ENCODE measurements at places on chromosomes 5 and 9.

- no peak for DNase-seq
Measured at GRCh38 chr9:121912812-121913627, 180.1 kb downstream of the TTLL11 start.

DNA sequence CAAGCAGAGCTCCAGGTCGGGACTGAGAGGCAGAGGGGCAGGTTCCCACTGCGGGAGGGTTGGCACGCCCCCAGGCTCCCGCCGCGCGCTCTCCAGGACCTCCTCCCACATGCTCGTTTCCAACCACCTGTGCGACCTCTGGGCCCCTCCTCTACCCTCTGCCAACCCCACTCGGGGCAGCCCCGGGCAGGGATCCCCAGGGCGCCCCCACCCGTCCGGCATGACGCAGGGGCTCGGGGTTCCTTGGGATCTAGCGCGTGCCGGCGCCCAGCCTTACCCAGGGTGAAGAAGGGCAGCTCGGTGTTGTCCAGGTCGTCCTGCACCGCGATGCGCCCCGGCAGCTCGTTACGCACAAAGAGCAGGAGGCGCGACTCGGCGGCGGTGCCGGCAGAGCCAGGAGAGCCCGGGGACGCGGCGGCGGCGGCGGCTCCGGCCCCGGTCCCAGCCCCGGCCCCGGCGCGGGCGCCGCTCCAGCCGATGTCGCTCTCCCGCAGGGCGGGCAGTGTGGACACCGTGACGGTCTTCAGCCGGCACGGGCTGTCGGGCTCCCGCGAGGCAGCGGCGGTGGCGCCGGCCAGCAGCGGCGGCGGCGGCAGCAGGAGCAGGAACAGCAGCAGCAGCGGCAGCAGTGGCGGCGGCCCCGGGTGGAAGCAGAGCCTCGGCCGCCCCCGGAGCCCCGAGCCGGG lies 494 bp downstream of the ASTN2 start:
- DNase-seq: peak; percentile 20

- DNase-seq: no peak
Measured at GRCh38 chr5:33557605-33558004, 116.8 kb downstream of the TARS1 start.

GRCh38 chr9:116543731-116544400 lies 143.2 kb upstream of the TRIM32 start:
- no peak for DNase-seq

DNA sequence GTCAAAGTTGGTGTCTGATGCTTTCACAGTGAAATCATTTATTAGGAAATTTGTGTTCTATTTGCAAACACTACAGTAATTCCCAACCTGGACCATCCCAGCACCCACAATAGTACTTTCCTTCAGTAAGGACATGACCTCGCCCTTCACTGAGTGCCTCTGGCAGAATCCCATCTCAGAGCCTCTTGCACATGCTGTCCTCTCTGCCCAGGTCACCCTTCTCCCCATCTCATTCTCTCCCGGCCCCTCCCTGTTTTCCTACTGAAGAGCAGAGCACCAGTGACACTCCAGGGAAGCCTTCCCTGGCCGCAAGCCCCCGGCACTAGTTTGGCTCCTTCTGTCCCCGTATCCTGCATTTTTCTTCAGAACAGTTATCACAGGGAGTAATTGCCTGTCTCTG lies 220.4 kb downstream of the MAPKAP1 start:
- no peak for DNase-seq

DNA sequence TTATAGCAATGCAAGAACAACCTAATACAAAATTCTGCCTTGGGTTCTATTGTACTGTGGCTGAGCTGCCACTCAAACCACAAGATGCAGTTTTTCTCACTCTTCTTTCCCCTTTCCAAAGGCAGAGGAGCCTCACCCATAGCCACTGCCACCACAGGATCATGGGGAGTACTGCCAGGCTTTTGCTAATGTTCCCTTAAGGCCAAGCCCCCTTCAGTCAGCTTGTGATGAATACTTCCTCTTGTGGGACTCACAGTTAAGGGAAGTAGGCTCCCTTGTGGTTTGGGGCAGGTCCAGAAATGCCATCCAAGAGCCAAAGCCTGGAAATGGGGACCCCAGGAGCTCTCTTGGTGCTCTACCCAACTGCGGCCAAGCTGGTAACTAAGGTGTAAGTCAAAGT lies 258.7 kb downstream of the SPATA31D1 start:
- no peak for DNase-seq

DNA sequence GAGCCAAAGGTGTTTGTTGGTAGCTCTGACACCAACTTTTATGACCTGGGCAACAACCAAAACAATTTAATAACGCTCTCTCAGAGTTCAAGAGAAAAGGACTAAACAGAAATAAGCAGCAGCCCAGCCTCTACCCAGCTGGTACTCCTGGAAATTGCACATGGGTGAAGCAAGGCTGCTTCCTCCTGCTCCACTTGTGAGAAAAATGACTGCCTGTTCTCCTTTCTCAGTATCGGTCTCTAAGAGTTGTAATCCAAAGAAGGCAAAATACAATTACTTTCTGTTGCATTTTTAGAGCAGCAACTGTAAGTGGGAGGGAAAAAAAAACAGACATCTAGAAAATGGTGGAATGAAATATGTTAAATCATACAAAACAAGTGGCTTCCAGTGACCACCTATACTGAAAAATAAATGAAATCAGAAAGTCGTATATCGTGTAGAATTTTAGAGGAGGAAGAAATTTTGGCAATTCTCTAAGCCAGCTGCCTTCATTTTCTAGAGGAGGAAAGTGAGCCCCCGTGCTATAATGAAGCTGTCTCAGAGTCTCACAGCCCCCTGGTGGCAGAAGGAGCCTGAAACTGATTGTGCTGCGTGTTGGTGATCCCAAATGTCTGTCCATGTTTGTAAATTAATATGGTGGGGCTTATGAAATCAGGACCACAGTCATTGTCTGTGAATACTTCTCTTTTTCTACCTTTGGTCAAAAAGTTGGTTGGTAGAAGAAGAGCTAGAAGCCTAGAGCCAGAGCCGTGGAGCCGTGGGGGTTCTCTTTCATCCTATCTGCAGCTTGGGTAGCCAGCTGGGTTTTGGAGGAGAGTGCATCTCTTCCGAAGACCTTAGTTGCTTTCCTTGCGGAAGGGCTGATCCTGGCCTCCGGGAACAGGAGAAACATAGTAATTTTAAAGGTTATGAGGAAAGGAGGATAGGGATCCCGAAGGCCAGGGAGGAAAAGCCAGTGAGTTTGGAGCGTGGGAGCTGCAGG lies 139.9 kb downstream of the PIP5K1B start:
- DNase-seq: peak; percentile 74

GRCh38 chr5:89301321-89302025 lies 418.5 kb upstream of the MEF2C start:
- peak; percentile 78 for DNase-seq

- DNase-seq: peak; percentile 80
Measured at GRCh38 chr9:12775679-12776512, 1.1 kb downstream of the LURAP1L start.

GRCh38 chr5:113020461-113021273 lies 44.1 kb downstream of the DCP2 start:
- DNase-seq: no peak

GRCh38 chr5:95398989-95399388 lies 7.8 kb downstream of the FAM81B start:
- DNase-seq: no peak

DNA sequence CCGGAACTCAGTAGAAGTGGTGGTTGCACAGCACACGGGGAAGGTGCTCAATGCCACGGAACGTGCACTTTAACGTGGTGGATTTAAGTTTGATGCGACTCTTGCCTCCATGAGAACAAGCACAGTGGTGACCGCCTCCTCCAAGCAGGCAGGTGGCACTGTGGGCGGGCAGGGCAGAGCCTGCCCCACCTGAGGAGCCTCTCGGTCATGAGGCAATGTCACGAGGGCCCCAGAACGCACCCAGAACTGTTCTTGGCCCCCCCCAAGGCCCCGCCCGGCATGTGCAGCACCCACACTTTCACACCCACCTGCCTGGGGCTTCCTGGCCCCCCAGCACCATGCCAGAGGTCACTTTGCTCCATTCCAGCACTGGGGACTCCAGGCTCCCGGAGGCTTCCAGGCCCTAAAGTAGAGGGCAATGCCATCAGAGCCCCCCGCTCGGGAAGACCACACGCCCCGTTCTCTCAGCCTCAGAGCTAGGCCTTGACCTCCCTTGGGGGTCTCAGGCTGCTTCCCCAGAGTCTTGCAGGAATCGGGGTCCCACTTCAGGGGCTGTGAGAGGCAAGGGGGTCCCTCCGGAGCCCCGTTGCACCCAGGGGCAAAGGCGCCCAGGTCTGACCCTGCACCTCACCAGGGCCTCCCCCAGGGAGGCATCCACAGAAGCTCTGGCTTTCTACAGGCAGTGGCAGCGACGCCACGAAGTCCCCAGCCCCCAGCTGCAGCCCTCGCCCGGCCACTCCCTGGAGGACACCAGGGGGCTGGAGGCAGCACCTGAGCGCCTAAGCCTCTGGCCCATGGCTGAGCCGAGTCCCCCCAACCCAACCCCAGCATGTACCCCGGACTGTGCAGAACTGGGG lies 14.0 kb downstream of the CCDC187 start:
- peak; percentile 59 for DNase-seq

GRCh38 chr9:115883467-115884329 lies 269.9 kb upstream of the PAPPA start:
- DNase-seq: peak; percentile 11

GRCh38 chr9:77838986-77839385 lies 190.9 kb upstream of the GNA14 start:
- DNase-seq: no peak

GRCh38 chr5:88503041-88503345 lies 234.3 kb upstream of the TMEM161B start:
- DNase-seq: no peak

GRCh38 chr5:125480911-125481310 lies 734.5 kb upstream of the ZNF608 start:
- DNase-seq: no peak

Measured in MM.1S (cell line).